ENCODE measurements at places on chromosomes 4 and X.

GRCh38 chr4:99861120-99861905 is 32.9 kb downstream of the LAMTOR3 start:
- no peak for DNase-seq

- no peak for DNase-seq
Measured at GRCh38 chrX:74521961-74522751, 92.3 kb downstream of the RLIM start.

DNA sequence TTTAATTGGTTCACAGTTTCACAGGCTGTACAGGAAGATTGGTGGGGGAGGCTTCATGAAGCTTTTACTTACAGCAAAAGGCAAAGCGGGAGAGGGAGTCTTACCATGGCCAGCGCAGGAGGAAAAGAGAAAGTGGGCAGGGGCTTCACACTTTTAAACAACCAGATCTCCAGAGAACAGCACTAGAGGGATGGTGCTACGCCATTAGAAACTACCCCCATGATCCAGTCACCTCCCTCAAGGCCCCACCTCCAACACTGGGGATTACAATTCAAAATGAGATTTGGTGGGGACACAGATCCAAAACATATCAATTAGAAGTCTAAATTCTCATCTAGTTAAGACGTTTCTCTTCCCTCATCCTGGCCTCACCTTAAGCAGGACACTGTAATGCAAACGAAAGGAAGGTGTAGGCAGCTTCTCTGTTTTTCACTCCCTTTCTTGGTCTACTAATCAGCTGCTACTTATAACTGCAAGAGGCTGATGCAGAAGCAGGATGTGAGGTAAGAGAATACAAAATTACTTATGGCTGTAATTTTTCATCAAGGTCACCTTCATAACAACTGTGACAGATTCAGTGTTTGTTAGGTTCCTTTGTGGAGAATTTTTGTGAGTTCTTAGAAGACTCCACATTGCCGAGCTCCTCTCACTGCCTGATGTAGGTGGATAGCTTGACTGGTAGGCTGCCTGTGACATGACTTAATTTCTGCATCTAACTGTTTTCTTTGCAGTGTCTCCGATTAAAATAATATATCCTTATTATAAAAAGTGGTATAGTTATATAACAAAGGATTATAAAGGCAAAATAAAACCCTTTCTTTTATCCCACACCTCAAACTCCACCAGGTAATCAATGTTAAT is 255.1 kb downstream of the IL15 start:
- DNase-seq: no peak

- DNase-seq: peak; percentile 37
Measured at GRCh38 chrX:24025741-24026403, 1.1 kb downstream of the KLHL15 start.

- DNase-seq: no peak
Measured at GRCh38 chr4:60656171-60656570, 544.0 kb upstream of the ADGRL3 start.

- no peak for DNase-seq
Measured at GRCh38 chrX:36898301-36898700, 109.9 kb upstream of the FAM47C start.

DNA sequence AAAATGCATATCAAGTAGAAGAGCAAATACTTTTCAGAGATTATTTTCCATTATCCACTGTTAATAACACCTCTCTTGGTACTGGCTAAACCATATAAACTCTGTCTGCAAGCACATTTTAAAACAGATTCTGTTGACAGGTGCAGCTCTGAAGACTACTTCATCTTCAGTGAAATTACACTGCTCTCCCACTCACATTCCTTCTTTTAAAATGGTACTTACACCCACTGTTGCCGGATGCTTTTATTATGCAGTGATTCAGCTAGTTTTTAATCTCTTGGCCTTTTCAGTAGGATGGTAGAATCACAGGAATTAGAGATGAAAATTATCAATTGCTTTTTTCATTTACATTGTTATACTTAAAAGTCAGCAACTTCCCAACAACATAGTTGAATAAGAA is 381.6 kb downstream of the GASK1B start:
- no peak for DNase-seq

DNA sequence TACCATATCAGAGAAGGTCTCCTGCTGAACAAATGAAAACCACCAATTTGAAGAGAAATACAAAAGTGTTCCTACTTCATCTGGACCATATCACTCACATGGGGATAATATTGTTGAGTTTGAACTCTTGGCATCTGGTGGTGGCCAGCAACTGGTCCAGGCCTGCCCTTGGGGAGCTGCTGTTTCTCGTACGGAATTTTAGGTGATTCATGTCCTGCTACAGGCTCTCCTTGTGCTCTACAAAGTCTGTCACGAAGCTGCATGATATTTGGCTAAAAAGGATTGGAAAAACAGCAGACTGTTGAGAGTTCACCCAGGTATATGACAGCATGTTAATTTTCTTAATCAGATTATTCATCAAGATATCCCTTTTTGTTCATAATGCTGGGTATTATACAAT is 42.2 kb downstream of the SEC31A start:
- DNase-seq: no peak

GRCh38 chrX:30190426-30190825 is 24.9 kb upstream of the MAGEB2 start:
- DNase-seq: no peak

GRCh38 chr4:60482921-60483351 is 717.2 kb upstream of the ADGRL3 start:
- DNase-seq: no peak

DNA sequence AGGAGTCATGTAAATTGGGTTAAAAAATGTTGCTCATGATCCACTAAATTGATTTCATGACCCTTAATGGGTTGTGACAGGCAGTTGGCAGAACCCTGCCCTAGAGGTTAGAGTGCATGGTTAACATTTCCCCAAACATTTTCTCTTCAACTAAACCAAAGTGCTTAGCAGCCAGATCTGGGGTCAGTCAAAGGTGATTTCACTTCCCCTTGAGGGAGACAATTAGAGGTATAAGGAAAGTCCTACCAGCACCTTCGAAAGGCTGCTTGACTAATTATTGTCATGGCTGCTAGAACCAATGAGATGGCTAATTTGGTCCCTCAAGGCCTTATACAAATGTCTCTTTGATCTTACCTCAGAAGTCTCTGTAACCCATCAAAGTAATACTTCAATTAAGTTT is 30.9 kb upstream of the INTS6L start:
- DNase-seq: no peak

DNA sequence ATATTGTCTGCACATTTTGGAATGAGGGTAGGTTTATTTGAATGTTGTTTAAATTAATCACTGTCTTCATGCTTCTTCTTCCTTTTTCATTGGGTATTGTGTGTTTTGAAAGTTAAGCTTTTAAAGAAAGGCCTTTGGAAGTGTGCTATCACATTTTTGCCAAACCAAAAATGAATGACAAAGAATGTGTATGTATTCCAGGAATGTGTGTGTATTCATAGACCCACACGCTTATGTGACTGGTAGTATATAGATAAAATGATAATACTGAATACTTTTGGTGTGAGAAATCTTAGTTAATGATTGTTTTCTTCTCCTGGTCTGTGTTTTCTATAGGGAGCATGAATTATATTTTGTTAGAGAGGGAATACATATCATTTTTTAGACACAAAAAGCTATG is 404.4 kb downstream of the TLL1 start:
- DNase-seq: no peak

- DNase-seq: no peak
Measured at GRCh38 chr4:144547678-144548298, 98.2 kb upstream of the HHIP start.

DNA sequence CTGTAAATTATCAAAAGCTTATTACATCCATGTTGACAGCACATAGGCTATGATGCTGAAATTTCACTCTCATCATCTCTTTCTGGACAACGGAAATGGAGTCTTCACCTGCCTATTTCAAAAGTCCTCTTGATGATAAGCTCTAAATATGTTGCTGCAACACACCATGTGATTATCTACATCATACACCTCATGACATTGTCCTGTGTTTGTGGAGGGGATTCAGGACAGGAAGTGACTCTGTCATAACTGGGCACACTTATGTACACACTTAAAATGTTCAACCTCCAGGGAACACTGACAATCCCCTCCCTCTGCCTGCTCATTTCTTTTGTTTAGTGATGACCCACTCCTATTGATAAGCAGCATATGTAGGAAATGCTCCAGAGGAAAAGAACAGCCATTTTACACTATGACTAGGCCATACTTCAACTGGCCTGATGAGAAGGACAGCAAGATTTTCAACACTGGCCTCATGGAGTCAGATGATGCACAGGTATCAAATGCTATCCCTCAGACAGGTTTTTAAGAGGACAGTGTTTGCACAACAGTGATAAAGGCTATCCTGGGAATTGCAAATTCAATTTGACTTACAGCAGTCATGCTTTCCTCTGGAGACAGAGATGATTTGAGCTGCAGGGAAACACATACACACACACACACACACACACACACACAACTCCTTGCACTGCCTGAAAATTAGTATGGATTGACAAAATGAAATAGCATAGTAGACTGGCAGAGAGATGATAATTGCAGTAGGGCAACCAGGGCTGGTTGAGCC is 163.3 kb upstream of the RASGEF1B start:
- no peak for DNase-seq

DNA sequence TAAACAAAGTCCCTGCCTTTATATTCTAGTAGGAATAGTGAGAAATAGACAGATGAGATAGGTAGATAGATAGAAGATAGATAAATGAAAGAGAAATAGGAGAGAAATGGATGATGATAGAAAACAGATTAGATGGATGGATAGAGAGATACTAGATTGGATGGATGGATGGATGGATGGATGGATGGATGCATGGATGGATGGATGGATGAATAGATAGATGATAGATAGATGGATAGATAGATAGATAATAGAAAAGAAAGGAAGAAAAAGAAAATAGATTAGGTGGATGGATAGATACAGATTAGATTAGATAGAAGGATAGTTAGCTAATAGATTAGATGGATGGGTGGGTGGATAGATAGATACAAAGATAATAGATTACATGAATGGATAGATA is 33.2 kb upstream of the WDR17 start:
- DNase-seq: no peak

DNA sequence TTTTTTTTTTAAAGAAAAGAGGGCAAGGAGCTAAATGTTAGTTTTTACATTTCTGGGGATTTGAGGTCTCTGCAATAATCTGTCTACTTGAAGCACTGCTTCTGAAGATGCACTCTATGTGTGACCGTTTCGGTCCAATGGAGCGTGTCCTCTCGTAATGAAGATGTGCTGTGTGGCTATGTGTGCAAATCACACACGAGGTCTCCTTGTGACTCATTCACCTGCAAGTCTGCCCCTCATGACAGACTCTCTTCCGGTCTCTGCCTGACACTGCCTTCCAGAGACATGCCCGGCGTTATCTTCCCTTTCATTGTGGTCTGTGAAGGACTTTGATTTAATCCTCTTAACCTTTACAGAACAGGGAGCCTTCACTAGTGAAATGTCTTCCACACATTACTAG is 84.3 kb downstream of the TRAM1L1 start:
- no peak for DNase-seq

DNA sequence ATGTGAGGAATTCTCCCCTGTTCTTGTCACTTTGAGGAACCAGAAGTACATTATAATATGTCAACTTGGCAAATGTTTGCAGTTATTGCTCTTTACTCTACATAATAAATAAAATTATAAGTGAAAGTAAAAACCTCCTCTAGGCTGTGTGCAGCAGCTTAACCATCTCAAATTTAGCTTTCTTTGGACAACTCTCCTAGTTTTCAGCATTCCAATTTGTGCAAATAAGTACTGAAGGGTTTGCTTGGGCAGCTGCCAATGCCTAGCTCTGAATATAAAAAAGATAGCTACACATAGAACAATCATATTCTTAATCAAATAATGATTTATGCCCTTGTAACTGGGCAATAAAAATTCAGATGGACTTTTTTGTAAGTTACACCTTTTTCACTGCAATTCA is 82.5 kb downstream of the GASK1B start:
- no peak for DNase-seq

DNA sequence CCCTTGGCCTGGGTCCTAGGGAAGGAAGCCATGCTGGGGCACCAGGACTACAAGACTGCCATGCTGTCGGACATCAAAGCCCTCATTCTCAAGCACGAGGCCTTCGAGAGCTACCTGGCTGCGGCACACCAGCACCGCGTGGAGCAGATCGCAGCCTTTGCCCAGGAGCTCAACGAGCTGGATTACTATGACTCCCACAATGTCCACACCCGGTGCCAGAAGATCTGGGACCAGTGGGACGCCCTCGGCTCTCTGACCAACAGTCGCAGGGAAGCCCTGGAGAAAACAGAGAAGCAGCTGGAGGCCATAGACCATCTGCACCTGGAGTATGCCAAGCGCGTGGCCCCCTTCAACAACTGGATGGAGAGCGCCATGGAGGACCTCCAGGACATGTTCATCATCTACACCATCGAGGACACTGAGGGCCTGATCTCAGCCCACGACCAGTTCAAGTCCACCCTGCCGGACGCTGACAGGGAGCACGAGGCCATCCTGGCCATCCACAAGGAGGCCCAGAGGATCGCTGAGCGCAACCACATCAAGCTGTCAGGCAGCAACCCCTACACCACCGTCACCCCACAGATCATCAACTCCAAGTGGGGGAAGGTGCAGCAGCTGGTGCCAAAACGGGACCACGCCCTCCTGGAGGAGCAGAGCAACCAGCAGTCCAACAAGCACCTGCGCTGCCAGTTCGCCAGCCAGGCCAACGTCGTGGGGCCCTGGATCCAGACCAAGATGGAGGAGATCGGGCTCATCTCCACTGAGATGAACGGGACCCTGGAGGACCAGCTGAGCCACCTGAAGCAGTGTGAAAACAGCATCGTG is 487.0 kb downstream of the TRAM1L1 start:
- DNase-seq: no peak

DNA sequence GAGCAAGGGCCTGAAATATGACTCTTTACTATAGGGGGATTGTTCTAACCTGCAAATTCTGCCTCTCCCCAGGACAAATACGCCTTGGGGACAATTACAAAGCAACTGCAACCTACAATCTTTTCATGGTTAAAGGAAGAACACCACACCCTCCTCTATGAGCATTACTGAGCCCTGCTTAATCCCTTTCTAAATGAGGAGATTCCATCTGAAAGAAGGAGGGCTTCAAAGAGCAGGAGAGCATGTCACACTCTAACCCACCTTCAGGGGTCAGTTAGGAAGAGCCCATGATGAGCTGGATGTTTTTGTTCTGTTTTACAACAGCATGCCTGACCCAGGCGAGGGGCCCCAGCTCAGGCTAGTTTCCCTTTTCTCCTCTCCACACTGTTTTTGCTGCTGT is 134.0 kb upstream of the ANXA3 start:
- DNase-seq: no peak

- no peak for DNase-seq
Measured at GRCh38 chr4:184477201-184477999, 3.0 kb upstream of the IRF2 start.

- DNase-seq: no peak
Measured at GRCh38 chrX:20438871-20439526, 172.3 kb upstream of the RPS6KA3 start.

GRCh38 chrX:71997320-71997719 is 86.7 kb downstream of the NHSL2 start:
- DNase-seq: no peak

- no peak for DNase-seq
Measured at GRCh38 chr4:124209211-124209610, 503.3 kb downstream of the ANKRD50 start.

GRCh38 chr4:174553031-174553430 is 30.7 kb upstream of the HPGD start:
- DNase-seq: no peak

Data from stimulated activated naive CD8-positive, alpha-beta T cell treated with anti-CD3 and anti-CD28 coated beads, Interleukin-15, Interleukin-2, amounts not matched to agents 100 U/mL and 50 U/mL, for 24 hours (primary cell).